Tibial nerve (tissue), 4 donors: ENCODE measurements at places on chromosomes 16 and 17. TPM values are rescaled to one million over a fixed set of nuclear protein-coding genes. Genes with fewer than 3 reads are reported as not detected.

GRCh38 chr17:74042744-74043486 lies 160.6 kb upstream of the RPL38 start:
- peaks cover 2% of the 10 kb centered on the region for H3K27me3 ChIP-seq
- no peak overlapping the region for H3K4me3 ChIP-seq
- no peak for DNase-seq
- no peak overlapping the region for H3K27ac ChIP-seq

- no peaks in the 10 kb centered on the region for H3K36me3 ChIP-seq
- H3K4me3 ChIP-seq = no peak overlapping the region
- no peak overlapping the region for H3K27ac ChIP-seq
- no peak for DNase-seq
Observed at GRCh38 chr17:74165797-74166365, 37.6 kb upstream of the RPL38 start.

CD300LB gene
- total RNA-seq = 0.44 TPM

DNA sequence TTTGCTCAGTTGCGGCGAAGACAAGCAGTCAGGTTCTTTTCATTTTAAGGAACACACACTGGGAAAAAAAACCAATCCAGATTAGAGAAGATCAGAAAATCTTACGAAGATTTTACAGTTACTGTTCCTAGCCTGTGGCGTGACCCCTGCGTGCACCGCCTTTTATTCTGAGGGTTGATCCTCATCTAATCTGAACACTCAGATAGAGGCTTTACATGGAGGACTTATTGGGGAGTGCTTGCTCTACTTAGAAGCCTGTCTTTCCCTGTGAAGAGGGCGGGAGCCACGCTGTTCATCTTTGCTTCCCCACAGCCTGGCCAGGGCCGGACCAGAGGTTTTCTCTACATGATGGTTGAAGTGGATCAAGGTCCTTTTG lies 1.4 kb downstream of the TBC1D24 start:
- peaks cover 22% of the 10 kb centered on the region for H3K27me3 ChIP-seq
- peaks cover 7% of the 10 kb centered on the region for H3K36me3 ChIP-seq
- no peak for DNase-seq
- no peak overlapping the region for H3K27ac ChIP-seq
- H3K4me1 ChIP-seq = no peaks in the 10 kb centered on the region
- no peak overlapping the region for H3K4me3 ChIP-seq

- H3K27me3 ChIP-seq = no peaks in the 10 kb centered on the region
- H3K36me3 ChIP-seq = no peaks in the 10 kb centered on the region
- no peak overlapping the region for H3K4me3 ChIP-seq
- peak overlapping the region; percentile 69 for H3K27ac ChIP-seq
- peaks cover 55% of the 10 kb centered on the region for H3K4me1 ChIP-seq
- no peak for DNase-seq
Observed at GRCh38 chr17:79992649-79993389, 42.9 kb downstream of the TBC1D16 start.

GRCh38 chr16:56729735-56730662 lies at the start of gene NUP93:
NUP93 (plus strand) TSS chr16:56730129; CDS start chr16:56748248, 18,119 bp downstream.
- peaks cover 36% of the 10 kb centered on the region for H3K4me1 ChIP-seq
- H3K36me3 ChIP-seq = no peaks in the 10 kb centered on the region
- H3K4me3 ChIP-seq = peak within 1 kb of the TSS; percentile 90
- peak; percentile 81 for DNase-seq
- H3K27me3 ChIP-seq = no peaks in the 10 kb centered on the region

CCL5 gene
- not detected for total RNA-seq

DNA sequence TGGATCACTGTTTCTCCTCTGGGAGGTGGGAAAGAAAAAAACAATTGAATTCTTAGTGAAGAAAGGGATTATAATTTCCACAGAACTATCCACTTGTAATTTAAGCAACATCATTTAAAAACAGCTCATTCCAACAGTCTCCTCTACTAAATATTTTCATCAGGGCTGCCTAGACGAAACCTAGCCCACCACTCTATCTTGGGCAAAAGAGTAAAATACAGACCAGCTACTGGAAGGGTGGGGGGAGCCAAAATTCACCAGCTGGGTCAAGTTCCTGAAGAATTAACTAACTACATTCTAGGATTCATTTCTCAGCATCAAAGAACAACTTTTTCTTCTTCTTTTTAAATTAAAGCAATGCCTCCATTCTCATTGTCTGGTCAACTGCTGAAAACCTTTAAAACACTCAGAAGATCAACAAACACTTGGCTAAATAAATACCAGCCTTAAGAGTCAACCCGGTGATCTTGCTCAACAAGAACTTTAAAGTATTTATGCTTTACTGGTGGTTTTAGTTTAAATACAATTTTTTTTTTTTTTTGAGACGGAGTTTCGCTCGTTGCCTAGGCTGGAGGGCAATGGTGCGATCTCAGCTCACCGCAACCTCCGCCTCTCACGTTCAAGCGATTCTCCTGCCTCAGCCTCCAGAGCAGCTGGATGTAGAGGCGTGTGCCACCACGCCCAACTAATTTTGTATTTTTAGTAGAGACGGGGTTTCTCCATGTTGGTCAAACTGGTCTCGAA lies 25.2 kb downstream of the KANSL1 start:
- no peak for DNase-seq
- H3K27ac ChIP-seq = no peak overlapping the region
- H3K36me3 ChIP-seq = peaks cover 20% of the 10 kb centered on the region
- peaks cover 96% of the 10 kb centered on the region for H3K4me1 ChIP-seq
- no peaks in the 10 kb centered on the region for H3K27me3 ChIP-seq
- H3K4me3 ChIP-seq = no peak overlapping the region

STX8 gene
- total RNA-seq = 97.2 TPM

KRT33B gene
- total RNA-seq = not detected

WNK4 gene
- 6.7 TPM for total RNA-seq

- DNase-seq = no peak
- H3K36me3 ChIP-seq = no peaks in the 10 kb centered on the region
- no peak overlapping the region for H3K4me3 ChIP-seq
- H3K27me3 ChIP-seq = no peaks in the 10 kb centered on the region
Observed at GRCh38 chr16:78396046-78396445, 296.6 kb downstream of the WWOX start.

CD300LF gene
- total RNA-seq = not detected

DNA sequence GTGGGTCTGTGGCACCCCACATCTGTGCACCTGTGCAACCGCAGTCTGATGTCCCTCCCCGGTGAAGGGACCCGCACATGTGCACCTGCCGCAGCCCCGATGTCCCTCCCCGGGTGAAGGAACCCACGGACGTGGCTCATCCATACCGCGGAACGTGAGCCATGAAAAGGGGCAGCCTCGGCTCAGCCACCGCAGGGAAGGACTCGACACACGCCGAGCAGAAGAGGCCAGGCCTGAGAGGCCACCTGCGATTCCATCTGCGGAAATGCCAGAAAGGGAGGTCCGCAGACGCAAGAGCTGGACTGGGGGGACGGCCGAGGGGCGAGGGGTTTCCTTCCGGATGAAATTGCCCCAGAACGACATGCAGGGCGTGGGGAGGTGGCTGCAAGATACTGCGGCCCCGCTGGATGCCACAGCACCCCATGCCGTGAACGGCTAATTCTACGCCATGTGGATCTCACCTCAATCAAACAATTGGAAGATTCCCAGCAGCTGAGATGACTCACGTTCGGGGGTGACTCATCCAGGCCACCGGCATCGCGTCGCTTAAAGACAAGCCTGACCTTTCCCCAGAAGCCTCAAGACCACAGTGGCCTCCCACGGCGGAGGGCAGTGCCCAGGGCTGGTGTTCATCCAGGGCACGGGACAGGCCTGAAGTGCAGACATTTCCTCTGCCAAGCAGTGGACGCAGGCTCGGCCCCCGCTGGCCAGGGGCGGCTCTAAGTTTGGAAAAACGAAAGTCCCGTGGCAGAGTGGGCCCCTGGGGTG lies 21.0 kb downstream of the SOX8 start:
- no peaks in the 10 kb centered on the region for H3K4me1 ChIP-seq
- peak overlapping the region; percentile 63 for H3K27ac ChIP-seq
- H3K27me3 ChIP-seq = peaks cover 22% of the 10 kb centered on the region
- DNase-seq = peak; percentile 56

GRCh38 chr17:69810326-69810965 lies 264.6 kb upstream of the KCNJ16 start:
- H3K36me3 ChIP-seq = no peaks in the 10 kb centered on the region
- no peak overlapping the region for H3K27ac ChIP-seq
- no peaks in the 10 kb centered on the region for H3K27me3 ChIP-seq
- no peak for DNase-seq
- no peak overlapping the region for H3K4me3 ChIP-seq

EXOC3L1 gene
- total RNA-seq = 0.66 TPM

DNA sequence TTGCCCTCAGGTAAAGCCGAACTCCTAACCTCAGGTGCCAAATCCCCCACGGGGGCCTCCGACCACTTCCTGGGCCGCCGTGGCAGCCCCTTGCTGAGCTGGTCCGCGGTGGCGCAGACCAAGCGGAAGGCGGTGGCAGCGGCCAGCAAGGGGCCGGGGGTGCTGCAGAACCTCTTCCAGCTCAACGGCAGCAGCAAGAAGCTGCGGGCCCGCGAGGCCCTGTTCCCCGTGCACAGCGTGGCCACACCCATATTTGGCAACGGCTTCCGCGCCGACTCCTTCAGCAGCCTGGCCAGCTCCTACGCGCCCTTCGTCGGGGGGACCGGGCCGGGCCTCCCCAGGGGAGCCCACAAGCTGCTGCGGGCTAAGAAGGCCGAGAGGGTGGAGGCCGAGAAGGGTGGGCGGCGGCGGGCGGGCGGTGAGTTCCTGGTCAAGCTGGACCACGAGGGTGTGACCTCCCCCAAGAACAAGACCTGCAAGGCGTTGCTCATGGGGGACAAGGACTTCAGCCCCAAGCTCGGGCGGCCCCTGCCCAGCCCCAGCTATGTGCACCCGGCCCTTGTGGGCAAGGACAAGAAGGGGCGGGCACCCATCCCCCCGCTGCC lies 51.6 kb downstream of the ACTG1 start:
- H3K36me3 ChIP-seq = no peaks in the 10 kb centered on the region
- H3K27me3 ChIP-seq = no peaks in the 10 kb centered on the region
- no peak overlapping the region for H3K27ac ChIP-seq
- H3K4me3 ChIP-seq = no peak overlapping the region

GRCh38 chr17:81192386-81193050 lies 26.5 kb upstream of the AATK start:
- H3K27ac ChIP-seq = no peak overlapping the region
- H3K4me1 ChIP-seq = no peaks in the 10 kb centered on the region
- H3K36me3 ChIP-seq = peaks cover 2% of the 10 kb centered on the region
- no peaks in the 10 kb centered on the region for H3K27me3 ChIP-seq
- DNase-seq = no peak
- H3K4me3 ChIP-seq = no peak overlapping the region

KRTAP4-3 gene
- not detected for total RNA-seq

- no peaks in the 10 kb centered on the region for H3K36me3 ChIP-seq
- no peak for DNase-seq
- H3K4me3 ChIP-seq = no peak overlapping the region
- no peak overlapping the region for H3K27ac ChIP-seq
- H3K27me3 ChIP-seq = no peaks in the 10 kb centered on the region
Observed at GRCh38 chr17:74194682-74195081, 8.8 kb upstream of the RPL38 start.

GRCh38 chr17:33786478-33786877 lies 468.6 kb upstream of the CCL2 start:
- H3K27ac ChIP-seq = no peak overlapping the region
- H3K27me3 ChIP-seq = no peaks in the 10 kb centered on the region
- no peak overlapping the region for H3K4me3 ChIP-seq
- peak; percentile 38 for DNase-seq
- no peaks in the 10 kb centered on the region for H3K36me3 ChIP-seq

HSBP1 gene
- total RNA-seq = 9.0 TPM

DNA sequence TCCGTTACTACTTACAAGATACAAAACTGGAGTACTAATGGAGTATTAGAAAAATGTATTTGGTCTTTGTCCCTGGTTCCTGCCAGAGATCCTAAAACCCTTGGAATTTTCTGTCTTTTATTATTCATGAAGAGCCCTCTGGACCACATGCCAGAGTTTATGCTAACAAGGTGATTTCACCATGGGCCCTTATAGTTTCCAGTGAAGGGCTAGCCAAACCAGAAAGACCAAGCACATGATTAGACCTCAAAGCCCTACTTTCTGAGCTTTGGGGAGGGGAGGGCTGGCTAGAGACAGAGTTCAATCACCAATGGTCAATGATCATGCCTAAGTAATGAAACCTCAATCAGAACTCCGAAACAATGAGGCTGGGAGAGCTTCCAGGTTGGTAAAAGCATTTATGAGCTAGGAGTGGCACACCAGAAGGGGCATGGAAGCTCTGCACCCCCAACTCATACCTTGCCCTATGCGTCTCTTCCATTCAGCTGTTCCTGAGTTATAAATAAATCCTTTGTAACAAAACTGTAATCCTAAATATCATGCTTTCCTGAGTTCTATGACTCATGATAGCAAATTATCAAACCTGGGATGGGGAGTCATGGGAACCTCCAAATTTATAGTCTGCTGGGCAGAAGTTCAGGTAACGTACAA lies 10.4 kb downstream of the DCUN1D3 start:
- no peak overlapping the region for H3K27ac ChIP-seq
- H3K4me1 ChIP-seq = peaks cover under 1% of the 10 kb centered on the region
- DNase-seq = no peak
- H3K36me3 ChIP-seq = peaks cover 33% of the 10 kb centered on the region

LAT gene
- total RNA-seq = 15.3 TPM

- no peaks in the 10 kb centered on the region for H3K4me1 ChIP-seq
- H3K27ac ChIP-seq = no peak overlapping the region
- H3K36me3 ChIP-seq = no peaks in the 10 kb centered on the region
- no peak overlapping the region for H3K4me3 ChIP-seq
Observed at GRCh38 chr16:56866955-56867830, 2.2 kb downstream of the SLC12A3 start.

- H3K4me1 ChIP-seq = no peaks in the 10 kb centered on the region
- H3K4me3 ChIP-seq = peak overlapping the region; percentile 67
- DNase-seq = no peak
- H3K27me3 ChIP-seq = no peaks in the 10 kb centered on the region
Observed at GRCh38 chr16:30185683-30186421, 2.5 kb downstream of the CORO1A start.

DNA sequence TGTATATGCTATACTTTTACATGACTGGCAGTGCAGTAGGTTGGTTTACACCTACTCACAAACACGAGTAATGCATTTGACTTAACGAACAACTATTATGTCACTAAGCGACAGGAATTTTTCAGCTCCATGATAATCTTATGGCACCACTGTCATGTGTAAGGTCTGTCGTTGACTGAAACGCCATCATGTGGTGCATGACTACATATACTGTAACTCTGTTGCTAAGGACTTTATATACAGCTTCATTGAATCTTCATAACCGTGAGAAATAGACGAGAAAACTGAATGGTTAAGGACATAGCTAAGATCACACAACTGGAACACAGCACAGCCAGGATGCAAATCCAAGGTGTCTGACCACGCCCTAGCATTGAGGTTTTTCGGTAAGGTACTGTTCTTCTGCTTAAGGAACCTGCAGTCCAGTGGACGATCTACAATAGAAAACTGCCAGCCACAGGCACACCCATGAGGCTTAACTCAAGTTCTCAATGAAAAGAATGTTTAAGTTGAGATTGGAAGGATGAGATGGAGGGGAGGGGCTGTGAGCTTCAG lies 3.3 kb downstream of the CFAP20 start:
- H3K27ac ChIP-seq = peak overlapping the region; percentile 10
- H3K4me1 ChIP-seq = no peaks in the 10 kb centered on the region
- no peak overlapping the region for H3K4me3 ChIP-seq
- H3K27me3 ChIP-seq = no peaks in the 10 kb centered on the region
